A549 treated with Mapracorat at 1 μM for 4 hours (cell line): ENCODE measurements at places on chromosomes 1 and 21. TPM values are rescaled to one million over a fixed set of nuclear protein-coding genes. Genes with fewer than 3 reads are reported as not detected.

The CFAP126 gene
- total RNA-seq, result 0.19 to 0.32 TPM (median 0.24 TPM) in 3 of 5 replicates, not detected in the others

The RORC gene
- 0.04 to 0.05 TPM in 2 of 5 replicates, not detected in the others for total RNA-seq

The GPR37L1 gene
- 0.10 to 0.16 TPM (median 0.15 TPM) in 5 replicates for total RNA-seq

The TBX15 gene
- 0.03 to 0.08 TPM (median 0.07 TPM) in 4 of 5 replicates, not detected in the other for total RNA-seq

The KCNQ4 gene
- total RNA-seq, result 0.20 to 0.34 TPM (median 0.26 TPM) in 5 replicates

The MXRA8 gene
- total RNA-seq, result 0.19 to 0.46 TPM (median 0.32 TPM) in 4 of 5 replicates, not detected in the other

The SLAMF7 gene
- 1.3 to 2.9 TPM (median 1.6 TPM) in 5 replicates for total RNA-seq

The ELF3 gene
- 126 to 195 TPM (median 182 TPM) in 5 replicates for total RNA-seq

The SORT1 gene
- 3.4 to 4.6 TPM (median 4.3 TPM) in 5 replicates for total RNA-seq

The MMP23B gene
- total RNA-seq, result 0.18 to 1.2 TPM (median 0.64 TPM) in 5 replicates

The LMX1A gene
- total RNA-seq, result not detected in 5 replicates

The RPS27 gene
- total RNA-seq, result 4,081 to 8,275 TPM (median 4,317 TPM) in 5 replicates

The PTCH2 gene
- 0.11 to 0.31 TPM (median 0.14 TPM) in 5 replicates for total RNA-seq

The AMY1A gene
- not detected in 5 replicates for total RNA-seq
